ENCODE measurements at places on chromosomes 7 and 10.

- DNase-seq, result no peak
These were observed 38.6 kb downstream of the RAPGEF5 start for GRCh38 chr7:22318376-22318775.

GRCh38 chr7:71409550-71410157 lies 277.7 kb downstream of the GALNT17 start:
- no peak for DNase-seq

DNA sequence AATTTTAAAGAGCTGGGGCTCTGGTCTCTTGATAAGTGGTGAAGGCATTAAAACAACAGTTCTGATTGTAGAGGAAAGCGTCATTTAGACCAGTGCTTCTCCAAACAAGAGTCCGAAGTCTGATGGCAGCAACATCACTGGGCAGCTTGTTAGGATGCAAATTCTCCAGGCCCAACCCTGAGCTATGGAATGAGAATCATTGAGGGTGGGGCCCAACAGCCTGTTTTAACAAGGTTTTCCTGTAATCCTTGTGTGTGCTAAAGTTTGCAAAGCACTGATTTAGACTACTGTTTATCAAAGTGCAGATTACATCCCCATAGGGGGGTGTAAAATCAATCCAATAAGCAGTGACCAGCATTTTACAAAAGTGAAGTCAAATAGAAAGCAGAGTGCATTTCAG lies 2.6 kb upstream of the ZNRF2 start:
- no peak for DNase-seq

GRCh38 chr7:134831862-134832261 lies 52.4 kb downstream of the CALD1 start:
- no peak for DNase-seq

DNA sequence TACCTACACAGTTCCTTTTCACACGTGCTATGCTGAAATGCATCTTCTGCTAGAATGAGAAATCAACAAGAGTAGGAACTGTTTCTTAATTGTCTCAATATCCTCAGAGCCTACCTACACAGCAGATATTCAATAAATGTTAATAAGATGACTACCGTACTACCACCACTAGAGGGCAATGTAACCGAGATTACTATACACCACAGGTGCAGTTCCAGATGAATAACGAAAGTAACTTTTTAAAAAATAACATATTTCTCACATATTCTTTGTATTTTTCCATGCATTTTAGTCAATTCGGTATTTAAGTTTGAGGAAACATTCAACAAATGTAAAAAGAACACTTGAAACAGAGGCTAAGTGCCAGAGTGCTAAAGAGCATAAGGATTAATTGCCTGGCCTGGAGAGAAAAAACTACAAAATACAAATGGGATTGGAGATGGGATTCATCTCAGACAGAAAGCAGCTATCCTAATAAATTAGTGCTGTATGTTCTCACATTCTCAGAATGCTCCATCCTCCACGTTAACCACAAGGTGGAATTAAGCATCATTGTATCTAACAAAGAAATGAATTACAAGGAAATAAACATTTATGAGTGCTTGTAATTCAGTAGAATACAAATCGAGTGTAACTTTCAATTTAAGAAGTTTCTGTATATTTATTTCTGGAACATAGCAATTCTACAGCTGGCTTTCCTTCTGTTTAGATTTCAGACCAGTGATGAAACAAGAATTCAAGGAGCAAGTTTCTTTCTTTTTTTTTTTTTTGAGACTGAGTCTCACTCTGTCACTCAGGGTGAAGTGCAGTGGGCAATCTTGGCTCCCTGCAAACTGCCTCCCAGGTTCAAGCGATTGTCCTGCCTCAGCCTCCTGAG lies 20.3 kb upstream of the HECTD2 start:
- DNase-seq, result peak; percentile 81

DNA sequence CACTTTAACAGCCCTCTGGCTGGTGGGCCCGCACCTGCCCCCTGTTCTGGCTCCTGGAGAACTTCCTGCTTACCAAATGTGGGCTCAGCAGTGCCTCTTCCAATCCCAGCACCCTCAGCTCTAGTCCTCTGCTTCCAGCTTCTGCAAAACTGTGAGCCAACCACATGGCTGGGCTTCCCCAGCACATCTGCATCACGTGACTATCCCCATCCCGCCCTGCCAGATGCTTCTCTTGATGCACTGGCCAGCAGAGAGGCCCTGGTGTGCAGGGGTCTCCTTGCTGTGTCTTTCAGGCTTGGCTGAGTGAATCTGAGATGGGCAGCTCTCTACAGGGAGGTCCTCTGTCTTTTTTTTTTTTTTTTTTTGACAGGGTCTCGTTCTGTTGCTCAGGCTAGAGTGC lies 43.8 kb upstream of the DMBT1 start:
- no peak for DNase-seq

- no peak for DNase-seq
These were observed 127.0 kb upstream of the JCAD start for GRCh38 chr10:30186371-30186875.

DNA sequence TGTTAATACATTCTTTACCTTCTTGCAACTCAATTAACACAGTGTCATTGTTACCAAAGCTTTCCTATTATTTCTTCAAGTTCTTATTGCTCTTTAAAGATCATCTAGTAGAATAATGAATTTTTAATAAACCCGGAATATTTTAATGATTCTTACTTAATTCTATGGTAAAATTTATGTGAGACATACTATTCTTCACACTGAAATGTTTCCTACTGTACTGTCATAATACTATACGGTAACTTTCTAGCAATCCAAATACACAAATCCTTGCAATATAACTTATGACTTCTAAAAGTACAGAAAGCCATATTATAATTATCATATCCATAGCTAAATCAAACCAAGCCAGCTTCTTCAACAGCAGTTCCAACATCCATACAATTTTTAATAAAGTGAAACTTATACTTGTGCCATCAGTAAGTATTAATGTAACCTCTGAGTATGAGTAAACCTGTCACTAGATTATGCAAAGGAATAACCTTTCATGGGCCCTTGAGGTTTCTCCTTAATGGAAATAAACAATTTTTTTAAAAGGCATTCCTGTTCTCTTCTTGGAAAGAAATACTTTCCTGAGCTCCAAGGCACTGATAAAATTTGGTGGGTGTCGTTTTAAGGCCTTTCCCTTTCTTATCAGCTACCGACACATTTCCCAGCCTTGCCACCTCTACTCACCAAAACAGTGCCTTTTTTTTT lies 87.4 kb downstream of the IMMP2L start:
- DNase-seq, result no peak

DNA sequence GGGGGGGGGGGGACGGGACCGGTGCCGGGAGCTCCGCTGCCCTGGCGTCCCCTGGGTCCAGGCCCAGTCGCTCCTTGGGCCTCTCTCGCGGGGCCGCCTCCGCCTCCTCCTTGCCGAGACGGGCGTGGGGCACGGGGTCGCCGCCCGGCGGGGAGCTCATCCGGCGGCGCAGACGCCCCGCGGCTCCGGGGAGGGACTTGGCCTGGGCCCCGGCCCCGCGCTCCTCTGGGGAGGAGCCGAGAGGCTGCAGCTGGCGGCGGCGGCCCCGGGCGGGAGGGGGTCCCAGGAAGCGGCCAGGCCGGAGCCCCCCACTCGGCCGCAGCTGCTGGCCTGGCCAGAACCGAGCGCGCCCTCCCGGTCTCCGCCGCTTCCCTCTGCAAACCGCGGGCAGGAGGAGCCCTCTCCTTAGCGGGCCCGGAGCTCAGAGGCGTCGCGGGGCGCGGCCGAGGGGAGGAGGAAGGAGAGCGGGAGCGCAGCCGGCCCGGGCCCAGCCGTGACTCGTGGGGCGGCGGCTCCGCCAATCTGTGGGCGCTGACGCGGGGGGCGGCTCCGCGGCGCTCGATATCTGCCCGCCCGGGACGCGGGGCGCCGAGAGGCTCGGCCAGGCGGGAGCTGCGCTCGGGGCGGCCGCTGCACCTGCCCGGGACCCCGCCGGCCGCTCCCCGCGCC lies at the start of gene FAM20C:
Gene FAM20C (plus strand): TSS at position 591 of the 669 bp plus-strand sequence. CDS start 629 bp downstream, outside the sequence.
- peak; percentile 80 for DNase-seq

- no peak for DNase-seq
These were observed 160.5 kb upstream of the GHITM start for GRCh38 chr10:83978681-83979383.

- DNase-seq, result no peak
These were observed 286.2 kb upstream of the VWC2 start for GRCh38 chr7:49486974-49487829.
